ENCODE measurements at places on chromosomes 1 and 21.

GRCh38 chr1:14570514-14570913, 28.0 kb upstream of the KAZN start:
- no peak for DNase-seq

GRCh38 chr1:173101589-173101988, 50.8 kb upstream of the TNFSF18 start:
- DNase-seq = no peak

- no peak for DNase-seq
Observed at GRCh38 chr21:32507342-32507919, 77.9 kb downstream of the TCP10L start.

- no peak for DNase-seq
Observed at GRCh38 chr1:183239220-183239742, 53.2 kb downstream of the LAMC2 start.

GRCh38 chr21:19842601-19843000, 1155.6 kb upstream of the NCAM2 start:
- DNase-seq = no peak

GRCh38 chr1:12601700-12602658, 16.0 kb downstream of the DHRS3 start:
- DNase-seq = no peak

- no peak for DNase-seq
Observed at GRCh38 chr21:26049803-26050202, 120.8 kb downstream of the APP start.

- no peak for DNase-seq
Observed at GRCh38 chr1:204569478-204569877, 53.3 kb downstream of the MDM4 start.

DNA sequence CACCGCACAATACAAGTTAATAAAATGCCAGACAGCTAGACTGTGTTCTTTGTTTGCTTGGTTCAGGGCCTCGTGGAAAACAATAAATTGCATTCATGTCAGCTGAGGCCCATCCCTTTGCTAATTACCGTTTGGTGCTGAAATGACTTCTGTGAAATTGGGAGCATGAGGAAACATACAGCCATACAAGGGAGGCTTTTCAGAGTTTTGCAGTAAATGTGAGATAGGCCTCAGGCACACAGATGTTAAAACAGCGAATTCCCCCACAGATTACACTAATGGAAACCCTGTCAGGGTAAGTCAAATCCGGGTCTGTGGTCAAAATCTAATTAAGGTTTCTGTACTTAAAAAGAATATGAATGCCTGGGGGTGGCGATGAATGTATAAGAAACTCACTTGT, 173.5 kb upstream of the LMO4 start:
- no peak for DNase-seq

DNA sequence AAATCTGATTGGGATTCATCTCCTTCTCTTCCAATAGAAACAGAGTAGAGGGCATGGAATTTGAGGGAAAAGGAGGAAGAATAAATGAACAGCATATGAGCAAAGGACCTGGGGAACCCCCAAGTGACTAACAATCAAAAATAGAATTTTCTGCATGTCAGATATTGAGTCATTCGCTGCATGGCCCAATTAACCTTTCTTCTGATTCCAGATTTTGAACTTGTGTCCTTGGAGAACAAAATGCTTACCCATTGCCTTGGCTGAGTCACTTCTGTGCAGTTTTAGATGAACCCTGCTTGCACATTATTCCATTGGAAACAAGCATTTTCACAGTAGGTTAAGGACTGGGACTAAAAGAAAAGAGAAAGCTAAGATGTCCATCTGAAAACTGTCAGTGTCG, 390.5 kb downstream of the ST6GALNAC3 start:
- DNase-seq = no peak

- DNase-seq = no peak
Observed at GRCh38 chr1:19644681-19645410, 735 bp downstream of the NBL1 start.

DNA sequence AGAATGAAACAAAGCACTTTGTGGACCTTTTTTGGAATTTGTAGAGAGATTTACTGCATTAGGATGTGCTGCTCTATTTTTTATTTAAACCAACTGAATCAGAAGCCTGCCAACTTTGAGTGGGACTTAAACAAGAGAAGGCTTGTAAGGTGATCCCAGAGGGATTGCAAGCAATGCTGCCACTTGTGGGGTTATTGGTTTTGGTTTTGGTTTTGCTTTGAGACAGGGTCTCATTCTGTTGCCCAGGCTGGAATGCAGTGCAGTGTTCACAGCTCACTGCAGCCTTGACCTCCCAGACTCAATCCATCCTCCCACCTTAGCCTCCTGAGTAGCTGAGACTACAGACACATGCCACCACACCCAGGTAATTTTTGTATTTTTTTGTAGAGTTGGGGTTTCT, 32.2 kb upstream of the GNG5 start:
- no peak for DNase-seq

- DNase-seq = no peak
Observed at GRCh38 chr21:44527983-44528633, 11.9 kb downstream of the KRTAP10-1 start.

GRCh38 chr1:15358565-15359133, 51.0 kb upstream of the EFHD2 start:
- DNase-seq = no peak

DNA sequence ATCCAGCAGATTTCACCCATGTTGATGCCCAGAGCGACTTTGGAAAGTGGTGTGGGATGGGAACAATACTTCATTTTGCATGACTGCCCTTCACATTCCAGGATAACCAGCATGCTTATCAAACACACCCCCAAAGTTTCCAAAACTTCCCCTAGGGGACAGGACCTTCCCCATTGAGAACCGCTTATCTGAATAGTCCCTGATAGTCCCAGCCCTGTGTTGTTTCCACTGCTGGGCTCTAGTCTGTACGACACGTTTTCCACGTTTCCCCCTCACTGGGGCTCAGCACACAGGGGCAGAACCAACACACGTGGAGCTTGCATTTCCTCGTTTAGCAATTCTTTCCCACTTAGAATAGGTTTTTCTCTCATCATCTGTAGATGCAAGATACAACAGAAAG, 61.0 kb downstream of the BACE2 start:
- no peak for DNase-seq

DNA sequence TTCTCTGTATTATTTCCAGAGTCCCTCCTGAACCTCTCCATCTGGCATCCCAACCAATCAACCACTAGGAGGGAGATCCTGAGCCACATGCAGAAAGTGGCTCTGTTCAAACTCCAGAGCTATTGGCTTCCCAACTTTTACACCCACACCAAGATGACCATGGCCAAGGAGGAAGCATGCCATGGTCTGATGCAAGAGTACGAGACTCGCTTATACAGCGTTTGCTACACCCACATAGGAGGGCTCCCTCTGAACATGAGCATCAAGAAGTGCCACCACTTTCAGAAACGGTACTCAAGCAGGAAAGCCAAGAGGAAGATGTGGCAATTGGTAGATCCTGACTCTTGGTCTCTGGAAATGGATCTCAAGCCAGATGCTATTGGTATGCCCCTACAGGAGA, 23.6 kb downstream of the RGSL1 start:
- DNase-seq = no peak

DNA sequence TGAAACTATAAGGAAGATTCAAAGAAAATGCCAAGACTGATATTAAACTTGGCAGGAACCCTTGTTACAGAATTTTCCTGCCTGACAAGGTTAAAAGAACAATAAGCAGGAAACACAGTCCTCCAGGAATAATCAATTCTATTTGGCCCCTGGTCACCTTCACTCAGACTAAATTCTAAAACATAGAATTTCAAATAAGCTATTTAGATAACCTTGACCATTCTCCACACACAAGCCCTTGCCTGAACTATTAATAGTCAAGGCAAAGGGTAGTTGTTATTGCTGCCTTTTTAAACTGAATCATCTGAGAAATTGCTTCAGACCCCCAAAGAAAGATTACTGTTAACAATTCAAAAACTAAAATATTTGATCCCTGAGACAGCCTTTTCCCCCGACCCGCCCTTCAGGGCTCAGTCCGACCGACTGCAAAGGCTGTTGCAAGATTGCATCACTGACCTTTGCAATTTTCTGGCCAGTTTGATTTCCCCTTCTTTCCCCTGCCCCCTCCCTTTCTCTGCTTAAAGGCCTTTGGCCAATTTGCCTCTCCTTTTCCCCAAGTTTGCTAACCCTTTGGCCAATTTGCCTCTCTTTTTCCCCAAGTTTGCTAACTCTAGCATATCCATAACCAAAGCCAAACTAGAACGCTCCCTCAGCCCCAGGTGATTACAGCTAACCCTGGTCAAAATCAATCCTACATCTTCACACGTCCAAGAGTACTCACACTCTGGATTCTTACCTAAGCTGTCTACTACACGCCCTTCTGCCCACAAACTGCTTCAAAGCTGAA, 1.4 kb upstream of the G0S2 start:
- DNase-seq = no peak

DNA sequence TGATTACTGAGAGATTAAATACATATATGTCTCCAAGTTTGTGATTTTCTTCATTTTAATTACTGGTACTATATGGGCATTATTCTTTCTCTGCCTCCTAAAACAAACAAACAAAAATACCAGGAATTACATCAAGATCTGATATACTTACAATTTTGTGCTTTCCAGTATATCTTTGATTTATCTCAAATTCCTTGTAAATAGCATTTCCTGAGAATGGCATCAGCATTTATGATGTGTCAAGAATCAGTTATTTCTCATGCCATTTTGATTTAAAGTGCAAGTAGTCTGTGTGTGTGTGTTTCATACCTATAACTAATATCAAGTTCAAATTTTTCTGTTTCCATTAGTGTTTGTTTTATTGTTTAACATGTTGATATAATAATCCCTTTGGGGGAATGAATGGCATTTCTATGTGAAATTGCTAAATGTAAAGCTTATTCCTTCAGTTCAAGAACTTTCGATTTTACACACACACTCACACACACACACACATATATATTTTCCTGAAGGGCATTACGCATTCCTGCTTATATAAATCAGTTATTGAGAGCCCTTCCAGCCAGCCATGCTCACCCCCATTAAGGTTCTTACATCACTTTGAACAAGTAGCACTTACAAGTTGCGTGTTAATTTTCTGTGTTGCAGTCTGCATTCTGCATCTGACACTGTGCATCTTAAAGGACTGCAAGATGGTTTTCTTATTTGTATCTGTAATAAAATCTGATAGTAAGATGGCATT, 102.7 kb downstream of the NEK7 start:
- no peak for DNase-seq

- no peak for DNase-seq
Observed at GRCh38 chr21:16239659-16240265, 510.0 kb downstream of the USP25 start.

DNA sequence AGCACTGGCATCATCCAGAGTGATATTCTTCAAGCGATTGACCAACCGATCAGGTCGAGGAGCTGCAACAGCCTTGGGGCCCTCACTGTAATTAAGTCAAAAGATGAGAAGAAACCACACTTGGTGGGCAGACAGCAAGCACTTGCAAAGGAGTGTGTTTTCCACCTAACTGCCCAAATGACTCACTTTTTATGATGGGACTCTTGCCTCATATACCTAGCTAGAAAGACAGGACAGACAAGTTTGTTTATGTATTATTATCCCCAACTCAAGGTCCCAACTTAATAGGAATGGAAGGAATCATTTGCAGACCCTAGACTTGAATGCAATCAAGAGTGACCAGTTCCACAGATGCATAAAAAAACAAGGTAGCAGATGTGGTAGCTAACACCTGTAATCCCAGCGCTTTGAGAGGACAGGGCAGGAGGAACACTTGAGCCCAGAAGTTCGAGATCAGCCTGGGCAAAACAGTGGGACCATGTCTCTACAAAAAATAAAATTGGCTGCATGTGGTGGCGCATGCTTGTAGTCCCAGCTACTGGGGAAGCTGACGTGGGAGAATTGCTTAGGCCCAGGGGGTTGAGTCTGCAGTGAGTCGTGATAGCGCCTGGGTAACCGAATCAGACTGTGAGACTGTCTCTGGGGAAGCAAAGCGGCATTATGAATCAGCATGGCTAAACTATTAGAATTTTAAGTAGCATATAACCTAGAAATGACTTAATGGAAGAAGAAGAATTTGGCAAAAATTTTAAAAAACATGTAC, 2.3 kb upstream of the NRAS start:
- no peak for DNase-seq

GRCh38 chr1:1433804-1434130, 1.7 kb upstream of the VWA1 start:
- no peak for DNase-seq

GRCh38 chr1:77063118-77063517, 156.1 kb downstream of the PIGK start:
- no peak for DNase-seq

GRCh38 chr1:61480273-61480935, 244.5 kb downstream of the TM2D1 start:
- DNase-seq = no peak

DNA sequence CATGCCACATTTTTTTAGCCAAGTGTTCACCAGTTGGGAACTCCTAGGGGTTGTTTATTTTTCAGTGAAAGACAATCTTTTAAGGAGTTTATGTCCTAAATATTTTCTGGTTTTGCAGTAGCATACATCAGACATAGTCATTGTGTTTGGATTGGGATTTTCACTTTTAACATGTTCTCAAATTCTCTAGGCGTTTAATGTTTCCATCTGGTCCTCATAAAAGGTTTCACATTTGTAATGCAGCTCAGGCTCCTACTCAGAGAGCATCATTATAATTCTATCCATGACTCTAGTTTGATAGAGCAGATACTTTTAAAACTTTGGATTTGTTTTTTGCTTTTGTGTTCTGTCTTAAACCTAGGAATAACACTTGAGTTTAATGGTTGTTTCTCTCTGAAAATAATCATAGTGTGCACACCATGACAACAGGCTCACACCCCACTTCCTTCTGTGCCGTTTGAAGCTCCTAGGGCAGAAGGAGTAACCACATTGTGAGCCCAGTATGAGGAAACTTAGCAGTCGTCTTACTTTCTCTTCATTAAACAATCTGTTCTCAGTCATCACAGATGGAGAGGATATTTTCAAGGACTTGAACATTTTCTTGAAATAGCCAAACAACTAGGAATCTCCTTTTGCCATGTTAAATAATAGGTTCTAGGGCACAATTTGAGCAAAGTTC, 219.6 kb downstream of the PDE4B start:
- DNase-seq = no peak

GRCh38 chr21:36524477-36524876, 44.6 kb upstream of the CLDN14 start:
- DNase-seq = no peak

DNA sequence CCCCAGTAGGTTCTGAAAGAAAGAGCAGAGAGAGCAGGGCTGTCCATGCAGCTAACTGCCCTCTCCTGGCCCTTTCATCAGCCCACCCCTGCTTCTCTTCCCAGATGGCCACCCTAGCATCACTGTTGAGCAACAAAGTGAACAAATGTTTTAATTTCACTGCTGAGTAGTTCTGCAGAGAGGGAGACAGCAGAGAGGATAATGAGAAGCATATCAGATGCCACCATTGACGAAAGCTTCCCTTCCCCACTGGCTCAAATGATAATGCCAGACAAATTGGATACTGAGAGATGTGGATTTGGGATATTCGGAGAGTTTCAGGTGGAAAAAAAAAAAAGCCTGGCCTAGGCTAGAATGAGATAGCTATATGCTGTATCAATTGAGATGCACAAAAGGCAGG, 46.8 kb downstream of the ZBTB40 start:
- no peak for DNase-seq
